Stimulated activated CD4-positive, alpha-beta T cell treated with anti-CD3 and anti-CD28 coated beads, Interleukin-1b, Interleukin-23, amount 100 ng/mL, for 4 hours (primary cell): ENCODE measurements at places on chromosomes 11 and 22.

DNA sequence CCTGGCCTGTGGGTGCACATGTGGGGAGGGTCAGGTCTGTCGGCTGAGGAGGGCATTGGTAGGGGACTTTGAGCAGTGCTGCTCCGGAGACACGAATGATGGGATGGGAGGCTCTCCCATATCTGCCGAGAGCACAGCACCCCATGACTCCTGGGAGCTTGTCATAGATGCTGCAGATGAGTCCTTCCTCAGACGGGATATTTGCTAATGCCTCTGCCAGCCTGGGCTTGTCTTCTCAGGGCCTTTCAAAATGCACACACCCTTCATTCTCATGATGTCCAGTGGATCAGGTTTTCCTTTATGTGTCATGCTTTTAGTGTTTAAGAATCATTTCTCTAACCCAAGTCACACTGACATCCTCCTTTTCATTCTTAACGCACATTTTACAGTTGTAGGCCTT is 8.1 kb upstream of the RNH1 start:
- no peak for DNase-seq

DNA sequence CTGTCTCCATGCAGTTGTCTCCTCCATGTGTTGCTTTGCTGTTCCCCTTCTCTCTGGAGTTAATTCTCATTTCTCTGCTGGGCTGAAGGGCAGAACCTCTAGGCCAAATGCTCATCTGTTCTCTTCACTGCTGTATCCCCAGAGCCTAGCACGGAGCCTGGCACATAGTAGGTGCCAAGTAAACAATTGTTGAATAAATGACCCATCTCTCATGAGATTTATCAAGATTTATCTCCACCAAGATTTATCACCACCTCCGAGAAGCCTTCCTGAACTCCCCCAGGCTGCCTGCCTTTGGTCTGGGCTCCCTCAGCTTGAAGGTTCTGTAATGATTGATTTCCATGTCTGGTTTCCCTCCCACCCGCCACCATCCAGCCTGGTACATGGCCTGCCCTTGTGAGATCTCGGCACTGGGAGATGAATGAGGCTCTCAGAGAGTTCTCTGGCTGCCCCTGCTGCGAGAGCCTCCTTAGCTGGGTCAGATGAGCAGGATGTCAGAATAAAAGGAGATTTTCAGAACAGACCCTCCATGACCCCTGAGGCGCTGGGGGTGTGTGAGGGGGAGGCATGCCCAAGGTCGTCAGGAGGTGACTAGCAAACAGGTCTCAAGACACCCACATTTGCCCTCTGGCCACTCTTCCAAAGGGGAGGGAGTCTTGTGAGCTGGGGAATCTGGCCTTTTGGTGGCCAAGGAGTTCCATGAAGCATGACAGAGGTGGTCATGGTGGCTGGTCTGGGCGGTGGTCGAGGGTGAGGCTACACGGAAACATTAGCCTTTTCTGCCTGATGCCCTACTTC is 2.4 kb upstream of the GDPD5 start:
- DNase-seq, result no peak

DNA sequence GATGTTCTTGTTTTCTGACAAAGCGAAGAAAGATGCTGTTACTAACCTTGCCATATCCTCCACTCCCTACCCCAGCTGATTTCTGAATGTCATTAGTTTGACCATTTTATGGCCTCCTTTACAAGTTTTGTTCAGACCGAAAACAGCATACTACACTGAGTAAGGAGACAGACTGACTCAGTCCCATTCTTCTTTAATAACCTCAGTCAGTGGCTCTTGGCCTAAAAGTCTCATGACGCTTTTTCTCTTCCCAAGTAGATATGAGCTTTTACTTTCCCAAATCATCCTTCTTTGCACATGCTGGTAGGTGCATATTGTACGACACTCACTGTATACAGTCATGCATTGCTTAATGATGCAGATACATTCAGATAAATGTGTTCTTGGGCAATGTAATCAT is 8.0 kb upstream of the FIBIN start:
- no peak for DNase-seq

DNA sequence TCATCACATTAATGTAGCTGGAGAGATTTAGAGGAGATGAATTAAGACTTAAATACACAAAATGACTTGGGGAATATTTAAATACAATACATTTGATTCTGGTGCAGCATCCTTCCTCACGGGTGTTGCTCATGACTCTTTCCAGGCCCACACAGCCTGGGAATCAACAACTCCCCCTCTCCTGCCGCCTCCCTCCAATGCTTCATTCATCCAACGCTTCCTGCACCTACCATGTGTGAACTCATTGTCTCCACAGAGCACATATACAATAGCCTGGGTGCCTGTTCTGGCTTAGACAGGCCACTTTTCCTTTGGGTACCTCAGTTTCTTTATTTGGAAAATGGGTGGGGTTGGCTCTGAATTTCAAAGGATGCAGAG is 476.9 kb upstream of the CADM1 start:
- DNase-seq, result no peak

- no peak for DNase-seq
Observed at GRCh38 chr11:35610631-35611030, 7.6 kb upstream of the FJX1 start.

- DNase-seq, result no peak
Observed at GRCh38 chr11:128735935-128736605, 42.2 kb downstream of the FLI1 start.
